ENCODE measurements at places on chromosomes 3 and 15.

GRCh38 chr3:55910543-55910942, 423.4 kb upstream of the WNT5A start:
- no peak for DNase-seq

GRCh38 chr3:121648219-121648958, 12.3 kb downstream of the HCLS1 start:
- DNase-seq: no peak

- DNase-seq: no peak
Measured at GRCh38 chr3:38349684-38350359, 3.2 kb downstream of the XYLB start.

- no peak for DNase-seq
Measured at GRCh38 chr3:155912579-155913190, 42.2 kb downstream of the GMPS start.

GRCh38 chr15:74144153-74144775, 13.9 kb downstream of the ISLR2 start:
- DNase-seq: no peak

GRCh38 chr15:42066764-42067415, 27.5 kb downstream of the PLA2G4D start:
- no peak for DNase-seq

DNA sequence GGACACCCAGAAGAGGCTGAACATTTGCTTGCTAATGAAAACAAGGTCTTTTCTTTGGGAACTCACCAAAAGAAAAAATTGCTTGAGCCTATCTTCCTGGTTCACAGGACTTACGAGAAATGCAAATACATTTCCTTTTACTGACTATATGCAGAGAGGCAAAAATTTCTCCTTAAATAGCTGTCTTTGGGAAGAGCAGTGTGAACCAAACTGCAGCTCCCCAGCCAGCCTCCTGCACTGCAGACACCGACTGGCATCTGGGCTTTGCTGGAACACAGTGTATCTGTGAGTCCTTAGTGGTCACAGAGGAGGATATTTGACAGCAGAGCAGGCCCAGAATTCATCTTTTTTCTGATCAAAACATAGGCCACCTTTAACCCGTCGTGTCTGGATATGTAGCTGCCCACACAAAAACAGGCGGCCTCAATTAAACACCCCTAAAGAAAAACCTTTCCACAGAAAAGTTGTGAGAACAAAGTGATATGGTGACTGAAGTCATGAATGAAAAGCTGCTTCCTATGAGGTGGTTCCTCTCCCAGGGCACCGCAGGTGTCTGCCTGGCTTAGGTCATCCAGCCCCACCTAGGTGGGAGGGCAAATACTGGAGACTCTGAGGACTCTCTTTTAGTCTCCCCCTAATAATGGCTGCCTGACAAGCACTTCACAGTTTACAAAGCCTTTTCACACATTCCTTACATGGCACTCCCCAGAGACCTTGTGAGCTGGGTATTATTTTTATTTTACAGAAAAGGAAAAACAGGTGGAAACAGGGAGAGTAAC, 46.1 kb upstream of the TMEM158 start:
- no peak for DNase-seq

- no peak for DNase-seq
Measured at GRCh38 chr15:31046759-31047359, 54.7 kb downstream of the TRPM1 start.

DNA sequence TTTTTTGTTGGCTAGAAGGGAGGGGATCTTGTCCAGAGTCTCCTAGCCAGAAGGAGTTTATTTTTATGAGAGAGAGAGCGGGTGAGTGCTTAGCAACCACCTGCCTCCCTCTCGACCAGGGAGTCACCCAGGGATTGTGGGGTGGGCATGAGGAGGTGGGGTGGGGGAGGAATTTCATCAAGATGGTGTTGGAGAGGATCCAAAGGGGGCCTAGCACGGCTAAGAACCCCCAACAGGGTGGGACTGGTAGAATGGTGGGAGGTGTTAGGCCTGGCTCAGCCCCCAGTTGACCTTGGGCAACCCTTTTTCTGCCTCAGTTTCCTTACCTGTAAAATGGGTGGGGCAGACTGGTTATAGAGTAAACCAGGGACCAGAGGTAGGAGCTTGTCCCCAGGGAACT, 1.8 kb downstream of the SLC6A6 start:
- DNase-seq: no peak

- no peak for DNase-seq
Measured at GRCh38 chr15:80607287-80607980, 87.7 kb upstream of the ABHD17C start.

- DNase-seq: no peak
Measured at GRCh38 chr3:157633241-157633640, 130.0 kb upstream of the VEPH1 start.

DNA sequence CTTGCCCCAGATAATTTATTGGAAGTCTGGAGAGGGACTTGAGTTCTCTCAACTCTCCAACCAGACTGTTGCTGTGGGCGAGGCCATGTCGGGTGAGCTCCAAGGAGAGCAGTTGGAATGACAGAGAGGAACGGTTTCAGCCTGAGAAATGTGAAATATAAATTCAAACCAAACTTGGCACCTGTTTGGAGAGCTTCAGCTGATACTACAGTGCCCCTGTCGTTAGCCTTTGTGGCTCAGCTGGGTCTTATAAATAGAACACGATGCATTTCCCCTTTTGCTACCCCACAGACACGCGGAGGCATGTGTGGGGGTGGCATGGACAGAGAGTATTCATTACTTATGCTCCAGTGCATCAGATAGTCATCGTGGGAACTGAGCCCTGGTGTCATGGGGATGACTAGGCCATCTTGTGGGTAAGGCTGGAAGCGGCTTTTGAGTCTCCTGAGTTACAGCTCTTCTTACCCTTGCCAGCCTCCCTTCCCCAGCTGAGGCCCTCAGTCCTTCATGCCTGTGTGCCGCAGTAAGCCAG, 15.6 kb downstream of the SMAD3 start:
- no peak for DNase-seq

DNA sequence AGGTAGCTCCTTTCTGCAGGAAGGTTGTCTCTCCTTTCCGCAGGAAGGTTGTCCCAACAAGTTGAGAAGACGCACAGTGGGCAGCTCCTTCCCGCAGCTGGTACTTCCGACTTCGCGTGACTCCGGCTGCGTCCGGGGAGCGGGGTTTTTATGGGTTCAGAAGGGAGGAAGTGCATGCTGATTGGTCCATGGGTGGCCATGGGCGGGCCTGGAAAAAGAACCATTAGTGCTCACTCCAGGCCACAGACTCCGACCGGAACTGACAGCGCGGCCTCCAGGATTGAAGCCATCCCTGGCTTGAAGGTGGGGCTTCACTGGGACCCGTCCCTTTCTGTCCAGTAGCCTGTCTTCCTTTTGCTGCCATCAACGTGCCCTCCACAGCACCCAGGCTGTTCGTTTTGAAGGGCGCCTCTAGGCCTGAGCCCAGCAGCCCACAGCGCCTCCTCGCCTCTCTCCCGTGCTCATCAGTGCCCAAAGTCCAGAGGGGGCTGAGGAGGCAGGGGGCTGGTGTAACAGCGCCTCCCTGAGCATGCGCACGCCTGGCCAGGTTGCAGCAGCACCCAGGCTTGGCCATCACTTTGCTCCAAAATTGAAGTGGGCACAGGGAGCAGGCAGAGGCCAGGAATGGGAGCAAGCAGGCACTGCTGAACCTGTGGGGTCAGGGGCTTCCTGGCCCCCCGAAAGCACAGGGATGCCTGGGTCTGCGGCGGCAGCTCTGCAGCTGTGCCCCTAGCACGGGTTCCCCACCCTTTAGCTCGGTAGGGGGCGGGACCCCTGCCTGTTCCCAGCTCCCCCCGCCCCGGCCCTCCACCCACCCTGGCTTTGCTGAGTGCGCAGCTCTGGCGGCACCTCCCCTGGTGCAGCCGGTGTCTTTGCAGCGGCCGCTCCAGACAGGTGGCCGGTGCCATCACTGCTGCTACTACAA, 330.6 kb upstream of the MCTP2 start:
- DNase-seq: no peak

GRCh38 chr15:88906130-88906529, 7.0 kb downstream of the MFGE8 start:
- DNase-seq: no peak

- peak; percentile 49 for DNase-seq
Measured at GRCh38 chr3:8987645-8988383, 24.5 kb upstream of the RAD18 start.

GRCh38 chr3:70885636-70886035, 573.2 kb upstream of the MDFIC2 start:
- no peak for DNase-seq

GRCh38 chr3:58093574-58094195, 85.5 kb downstream of the FLNB start:
- DNase-seq: no peak

GRCh38 chr15:69094124-69094921, 66.1 kb upstream of the GLCE start:
- no peak for DNase-seq

DNA sequence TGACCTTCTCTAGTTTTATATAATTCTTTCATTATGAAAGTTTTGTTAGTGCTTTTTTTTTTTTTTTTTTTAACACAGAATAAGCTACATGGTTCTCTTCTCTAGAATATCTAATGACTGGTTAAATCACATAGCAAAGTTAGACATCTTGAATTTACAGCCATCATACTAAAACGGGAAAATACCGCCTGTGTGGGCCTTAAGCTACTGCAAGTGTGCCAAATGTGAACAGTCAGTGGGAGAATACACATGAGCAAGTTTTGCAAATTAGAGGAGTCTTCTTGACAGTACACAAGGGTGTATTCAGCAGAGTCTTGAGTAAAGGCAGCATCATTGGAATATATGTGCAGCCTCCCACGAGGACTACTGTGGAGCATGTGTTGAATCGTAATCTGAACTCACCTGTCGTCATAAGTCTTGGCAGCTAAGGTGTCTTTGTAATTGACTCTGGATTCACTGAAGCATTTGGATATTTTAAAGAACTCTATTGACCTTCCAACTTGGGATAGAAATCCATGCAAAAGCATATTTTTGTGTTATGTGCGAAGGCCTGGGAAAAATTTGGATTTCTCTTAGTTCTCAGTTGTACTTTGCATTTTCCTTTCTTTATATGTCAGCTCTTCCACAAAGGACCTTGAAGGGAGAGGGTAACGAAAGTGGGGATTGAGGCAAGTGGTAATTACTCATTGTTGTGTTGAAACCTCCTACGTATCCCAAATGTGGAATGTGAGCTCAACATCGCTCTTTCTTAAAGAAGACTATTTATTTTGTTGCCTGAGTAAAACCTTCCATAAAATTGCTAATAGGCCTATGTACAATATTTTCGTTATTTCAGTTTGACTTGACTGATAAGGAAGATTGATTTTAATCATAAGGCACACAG, 117.4 kb downstream of the ATG7 start:
- DNase-seq: no peak

DNA sequence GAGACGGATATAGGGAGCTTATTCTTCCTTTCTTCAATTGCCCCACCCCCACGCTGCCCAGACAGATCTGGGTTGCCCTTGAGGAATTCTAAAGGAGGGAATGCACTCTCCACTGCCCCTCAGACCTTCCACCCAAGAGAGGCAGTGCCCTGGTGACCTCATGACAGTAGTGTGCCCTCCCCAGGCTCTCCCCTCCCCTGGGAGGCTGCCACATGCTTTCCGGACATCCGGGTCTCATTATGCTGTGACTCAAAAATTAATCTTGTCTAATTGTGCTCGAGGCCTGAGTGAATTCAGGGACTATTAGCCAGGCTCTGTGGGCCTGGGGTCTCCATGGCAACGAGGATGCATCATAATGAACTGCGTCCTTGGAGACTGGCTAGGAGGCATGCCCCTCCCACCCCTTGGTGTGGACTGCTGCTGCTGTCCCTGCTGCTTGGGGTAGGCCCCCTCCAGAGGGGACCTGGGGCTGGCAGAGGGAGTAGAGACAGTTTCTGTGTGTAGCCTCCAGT, 20.8 kb downstream of the CORO2B start:
- DNase-seq: no peak

Measured in activated T-cell treated with anti-CD3 and anti-CD28 coated beads for 24 hours (primary cell).